A172 (cell line): ENCODE measurements at places on chromosomes 12 and 14. TPM values are rescaled to one million over a fixed set of nuclear protein-coding genes. Genes with fewer than 3 reads are reported as not detected.
A peak's percentile ranks its signal among the peaks of the same experiment; 100 is the strongest.

- DNase-seq = no peak
These were observed 292.4 kb upstream of the SEL1L start for GRCh38 chr14:81826081-81826480.

Gene KLRB1
- total RNA-seq = not detected in 2 replicates

DNA sequence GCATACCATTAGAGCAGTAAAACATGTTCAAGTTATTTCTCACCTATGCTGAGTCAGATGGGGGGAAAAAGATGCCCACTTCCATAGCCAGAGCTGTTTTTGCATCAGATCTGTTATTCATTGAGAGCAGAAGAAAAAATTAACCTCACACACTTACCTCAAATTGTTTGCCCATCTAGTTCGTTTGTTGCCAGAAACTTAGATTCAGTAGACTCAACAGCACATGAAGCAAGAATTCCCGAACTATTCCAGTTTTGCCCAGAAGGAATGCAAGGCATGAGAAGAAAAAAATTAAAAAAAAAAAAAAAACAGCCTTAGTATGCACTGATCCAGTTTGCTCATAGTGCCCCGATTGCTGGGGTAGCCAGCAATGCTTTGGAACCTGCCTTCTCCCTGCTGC is 12.4 kb upstream of the DPF3 start:
- DNase-seq = peak; percentile 41

GRCh38 chr12:113402586-113403260 is 964 bp downstream of the SDS start:
- DNase-seq = no peak

DNA sequence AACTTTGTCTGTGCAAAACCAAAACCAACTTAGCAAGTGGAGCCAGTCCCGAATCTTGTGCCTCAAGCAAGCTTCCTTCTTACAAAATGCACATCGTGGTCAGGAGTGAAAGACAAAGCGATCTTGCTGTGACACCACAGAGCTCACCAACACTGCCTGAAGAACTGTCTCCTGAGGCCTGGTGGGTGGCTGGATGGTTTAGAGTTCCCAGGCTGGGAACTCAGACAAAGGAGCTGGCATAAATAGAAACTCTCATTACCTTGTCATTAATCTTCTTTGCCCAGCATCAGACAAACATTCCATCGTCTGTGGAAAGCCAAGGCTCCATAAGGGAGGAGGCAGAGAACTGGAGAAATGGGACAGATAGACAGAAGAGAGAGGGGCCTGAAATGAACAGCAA is 144.8 kb downstream of the KCNA5 start:
- DNase-seq = no peak

Gene TAPBPL
- 2.6 and 3.4 TPM in 2 replicates for total RNA-seq

Gene TPH2
- not detected in 2 replicates for total RNA-seq

Gene KRT5
- total RNA-seq = 1.1 and 1.4 TPM in 2 replicates

DNA sequence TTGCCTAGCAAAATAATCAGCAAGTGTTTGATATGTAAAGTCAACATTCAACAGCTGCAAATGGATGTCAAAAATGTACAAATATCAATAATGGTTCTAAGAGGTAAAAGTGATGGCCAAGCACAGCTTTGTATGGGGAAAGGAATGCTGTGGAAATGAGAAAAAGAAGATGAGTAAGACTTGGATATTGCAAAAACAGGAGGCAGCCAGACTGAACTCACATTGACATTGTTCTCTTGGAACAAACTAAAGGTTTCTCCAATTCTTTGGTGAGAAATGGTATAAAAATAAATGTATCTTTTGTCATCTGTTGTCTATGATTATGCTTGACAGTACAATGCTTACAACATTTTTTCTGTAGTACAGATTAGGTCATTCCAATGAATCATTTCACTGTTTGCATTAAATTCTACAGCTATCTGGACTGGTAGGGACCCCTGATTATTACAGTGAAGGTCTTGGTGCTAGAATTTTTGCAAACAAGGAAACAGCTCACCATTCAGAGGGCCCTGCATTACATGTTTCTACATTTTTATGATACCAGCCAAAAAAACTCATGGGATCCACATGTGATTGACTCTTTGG is 465.7 kb downstream of the NOVA1 start:
- DNase-seq = no peak

Gene CLEC4D
- not detected in 2 replicates for total RNA-seq

GRCh38 chr12:63304887-63305316 is 153.9 kb upstream of the AVPR1A start:
- DNase-seq = no peak

DNA sequence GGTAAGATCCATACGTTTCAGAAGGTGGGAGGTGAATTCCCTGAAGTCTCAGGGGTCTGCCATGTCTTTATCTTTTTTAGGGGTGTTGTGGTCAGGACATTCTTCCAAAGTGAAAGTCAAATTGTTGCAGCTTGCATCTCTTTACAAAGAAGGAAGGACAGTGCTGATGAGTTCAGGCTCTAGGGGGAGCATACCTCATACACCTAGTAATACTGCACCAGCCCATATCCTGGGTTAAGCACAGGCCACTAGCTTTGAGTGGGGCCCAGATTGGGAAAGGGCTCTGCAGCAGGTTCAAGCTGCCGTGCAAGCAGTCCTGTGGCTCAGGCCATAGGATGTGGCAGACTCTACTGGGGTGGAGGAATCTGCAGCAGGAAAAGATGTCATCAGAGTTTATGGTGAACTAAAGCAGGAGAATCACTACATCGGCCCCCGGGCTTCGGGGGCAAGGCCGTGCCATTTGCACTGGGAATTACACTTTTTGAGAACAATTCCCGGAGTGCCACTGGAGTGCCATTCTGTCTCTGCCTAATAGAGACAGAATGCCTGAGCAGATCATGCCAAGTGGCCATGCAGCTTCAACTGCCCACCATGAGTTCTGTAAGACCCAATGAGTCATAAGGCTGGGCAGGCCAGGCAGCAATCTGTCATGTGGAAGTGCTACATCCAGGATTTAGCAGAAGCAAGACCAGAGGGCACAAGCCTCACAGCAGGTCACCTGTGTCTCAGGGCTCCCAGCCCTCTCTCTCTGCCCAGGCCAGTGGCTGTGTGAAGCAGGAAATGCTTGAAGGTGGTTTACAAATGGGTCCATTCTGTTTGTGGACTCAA is 32.3 kb downstream of the DIO3 start:
- peak; percentile 18 for DNase-seq

DNA sequence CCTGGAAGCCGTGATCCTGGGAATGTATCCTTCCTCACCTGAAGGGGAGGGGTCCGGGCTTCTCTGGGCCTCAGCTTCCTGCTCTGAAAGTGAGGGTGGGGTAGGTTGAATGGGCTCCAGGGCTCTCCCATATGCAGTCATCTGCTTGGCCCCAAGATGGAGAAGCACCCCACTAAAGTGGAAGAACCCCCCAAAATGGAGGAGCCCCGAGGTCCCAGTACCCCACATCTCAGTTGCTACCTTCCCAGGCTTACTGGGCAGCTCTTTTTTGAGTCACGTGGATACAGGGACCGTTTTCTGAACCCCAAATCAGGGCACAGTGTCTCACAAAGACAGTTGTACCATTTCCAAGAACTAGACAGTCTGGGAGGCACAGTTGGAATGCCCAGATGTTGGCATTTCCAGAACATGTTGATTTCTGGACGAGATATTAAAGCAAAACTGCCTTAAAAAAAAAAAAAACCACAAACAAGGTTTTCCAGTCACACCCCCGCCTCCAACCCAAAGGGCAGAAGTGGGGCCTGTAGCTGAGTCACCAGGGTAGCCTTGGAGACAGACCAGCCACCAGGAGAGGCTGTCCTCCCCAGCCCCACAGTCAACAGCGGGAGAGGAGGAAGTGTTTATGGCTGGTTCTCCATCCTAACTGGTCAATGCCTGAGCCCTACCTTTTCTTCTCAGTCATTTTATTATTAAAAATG is 12.1 kb downstream of the VASH1 start:
- peak; percentile 83 for DNase-seq

Gene HOXC12
- not detected in 2 replicates for total RNA-seq

DNA sequence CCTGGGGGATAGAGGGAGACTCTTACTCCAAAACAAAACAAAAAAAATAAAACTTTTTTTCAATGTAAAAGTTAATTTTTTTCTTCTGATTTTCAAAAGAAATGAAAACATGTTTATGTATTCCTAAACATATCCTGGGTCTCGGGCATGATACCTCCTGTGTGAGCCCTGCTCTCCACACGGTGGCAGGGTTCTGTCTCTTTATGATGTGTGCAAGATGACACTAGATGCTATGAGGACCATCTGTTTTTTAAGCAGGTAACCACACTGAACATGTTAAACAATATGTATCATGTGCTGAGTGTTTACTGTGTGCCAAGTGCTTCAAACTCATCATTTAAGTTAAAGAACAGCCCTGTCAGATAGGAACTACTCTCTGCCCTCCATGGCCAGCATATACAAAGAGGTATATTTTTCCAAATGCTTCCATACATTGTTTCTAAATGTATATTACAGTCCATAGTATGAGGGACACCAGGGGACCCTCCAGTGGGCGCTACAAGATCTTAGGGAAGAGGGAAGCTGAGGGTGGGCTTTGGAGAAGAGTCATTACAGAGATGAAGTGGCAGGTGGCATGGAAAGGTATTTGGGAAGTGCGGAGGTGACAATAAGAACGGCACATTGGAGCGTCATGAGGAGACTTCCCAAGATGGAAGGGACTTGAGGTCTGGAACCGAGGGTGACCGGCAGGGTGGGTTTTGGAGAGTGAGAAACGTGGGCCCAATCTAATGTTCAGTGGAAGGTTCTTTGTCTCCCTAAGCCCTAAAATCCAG is 28.5 kb downstream of the FOS start:
- DNase-seq = no peak

GRCh38 chr12:24252602-24253001 is 303.1 kb upstream of the SOX5 start:
- DNase-seq = no peak

Gene CALCOCO1
- 36.8 and 40.2 TPM in 2 replicates for total RNA-seq

Gene NDUFA9
- total RNA-seq = 70.0 and 95.3 TPM in 2 replicates

GRCh38 chr12:124856132-124856841 is 7.4 kb downstream of the SCARB1 start:
- no peak for DNase-seq

- no peak for DNase-seq
These were observed 4.6 kb upstream of the ZDHHC22 start for GRCh38 chr14:77145975-77146740.

Gene TAS2R31
- 1.1 and 2.5 TPM in 2 replicates for total RNA-seq

DNA sequence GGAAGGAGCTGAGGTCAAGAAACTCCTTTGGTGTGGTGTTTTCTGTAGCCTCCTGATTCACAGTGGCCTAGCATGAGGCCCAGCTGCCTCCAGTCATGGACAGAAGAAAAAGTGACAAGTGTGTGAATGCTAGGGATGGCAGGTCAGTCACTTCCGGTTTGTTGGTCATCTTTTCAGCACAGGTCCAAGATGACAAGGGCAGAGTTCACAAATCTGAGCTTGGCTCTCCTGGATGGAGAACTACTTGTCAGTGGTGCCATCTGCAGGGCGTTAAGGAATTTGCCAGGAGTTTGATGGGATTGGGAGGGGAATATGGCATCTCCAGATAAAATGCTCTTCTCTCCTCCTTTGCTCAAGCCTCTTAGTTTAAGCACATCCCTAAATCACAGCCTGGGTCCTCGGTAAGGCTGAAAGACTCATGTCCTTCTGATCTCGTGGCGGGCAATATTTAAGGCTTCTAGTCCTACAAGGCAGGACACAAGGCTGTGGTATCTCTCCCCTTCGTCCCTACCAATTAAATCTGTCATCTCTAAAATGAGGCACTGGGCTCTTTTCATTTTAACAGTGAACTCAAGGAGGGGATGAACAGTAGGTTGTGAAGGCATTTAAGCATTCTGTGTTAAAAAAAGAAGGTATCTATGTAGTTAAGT is 10.0 kb downstream of the TUBA1B start:
- peak; percentile 72 for DNase-seq

Gene NFATC4
- total RNA-seq = not detected in 2 replicates

- DNase-seq = no peak
These were observed 11.1 kb upstream of the NINJ2 start for GRCh38 chr12:674272-674781.

Gene IL23A
- total RNA-seq = 1.8 TPM in 1 of 2 replicates, not detected in the other

DNA sequence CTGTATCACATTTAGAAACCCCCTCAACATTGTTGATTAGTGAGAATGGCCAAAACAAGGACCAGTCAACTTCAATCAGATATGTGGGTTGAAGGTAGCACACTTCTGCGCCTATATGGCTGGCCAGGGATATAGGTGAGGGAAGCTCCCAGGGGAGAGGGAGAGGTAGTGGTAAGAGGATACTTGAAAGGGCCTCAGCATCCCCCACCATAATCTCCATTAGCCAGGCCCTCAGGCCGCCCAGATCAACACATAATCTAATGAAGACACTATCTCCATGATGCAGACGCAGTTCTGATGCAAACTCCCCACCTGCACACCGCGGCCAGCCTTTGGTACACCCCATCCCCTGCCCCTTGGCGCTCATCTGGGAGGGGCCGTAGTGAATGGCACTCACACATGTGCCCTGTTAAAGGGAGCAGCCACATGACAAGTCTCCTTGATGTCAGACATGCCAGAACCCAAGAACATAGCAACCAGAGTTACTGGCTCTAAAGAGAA is 158.0 kb downstream of the TMEM132C start:
- no peak for DNase-seq

DNA sequence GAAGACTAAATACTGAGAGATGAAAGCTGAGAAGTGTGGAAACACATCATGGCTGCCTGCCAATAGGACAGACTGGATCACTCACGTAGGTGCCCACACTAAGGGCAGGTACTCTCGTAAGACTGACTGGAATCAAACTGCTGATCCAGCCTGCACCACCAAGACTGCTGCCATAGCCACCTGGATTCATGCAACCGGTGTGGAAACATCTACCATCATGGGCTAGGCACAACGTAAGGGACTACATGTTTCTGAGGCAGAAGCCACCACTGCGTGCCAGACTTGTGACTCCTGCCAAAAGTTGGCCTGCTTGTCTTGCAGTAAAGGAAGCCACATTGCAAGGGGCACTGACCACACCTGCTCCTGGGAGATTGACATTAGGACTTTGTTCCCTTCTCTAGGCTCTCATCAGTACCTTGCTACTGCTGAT is 3.8 kb downstream of the POMT2 start:
- DNase-seq = no peak

Gene PTCSC3
- total RNA-seq = not detected in 2 replicates

Gene DACT1
- total RNA-seq = 0.77 and 1.7 TPM in 2 replicates

DNA sequence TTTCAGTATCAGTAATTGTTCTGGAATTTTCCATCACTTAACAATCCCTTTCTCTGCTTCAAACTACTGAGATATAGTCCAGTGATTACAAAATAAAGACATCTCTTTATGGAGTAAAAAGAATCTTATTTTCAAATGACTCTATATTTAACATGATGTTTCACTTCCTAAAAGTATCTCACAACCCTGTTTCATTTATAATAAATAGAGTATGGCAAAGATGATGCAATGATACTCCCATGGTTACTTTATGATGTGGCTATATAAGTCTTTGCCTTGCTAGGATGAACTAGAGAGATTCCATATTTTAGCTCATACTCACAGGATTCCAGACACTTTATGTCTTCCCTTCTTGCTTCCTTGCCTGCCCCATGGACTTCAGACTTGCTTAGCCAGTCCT is 953.5 kb upstream of the MDGA2 start:
- DNase-seq = no peak

- DNase-seq = no peak
These were observed 74.4 kb upstream of the ANO4 start for GRCh38 chr12:100720016-100720654.

- no peak for DNase-seq
These were observed at the start of gene SRRM4 for GRCh38 chr12:118981285-118982211. TSS of gene SRRM4 (plus strand) at chr12:118981541. CDS start at chr12:118981883, 342 bp downstream.

- no peak for DNase-seq
These were observed 32.8 kb upstream of the NEDD1 start for GRCh38 chr12:96874211-96874610.

Gene ANKS1B
- 0.24 and 0.55 TPM in 2 replicates for total RNA-seq

Gene RDH12
- total RNA-seq = 0.17 TPM in 1 of 2 replicates, not detected in the other

GRCh38 chr14:28759653-28760313 is 6.8 kb upstream of the FOXG1 start:
- DNase-seq = no peak
